HFFc6 (cell line): ENCODE measurements at places on chromosomes 2 and 18. TPM values are rescaled to one million over a fixed set of nuclear protein-coding genes. Genes with fewer than 3 reads are reported as not detected.
A peak's percentile ranks its signal among the peaks of the same experiment; 100 is the strongest.

GRCh38 chr2:186709529-186710450 is 15.9 kb downstream of the FAM171B start:
- peaks cover 5% of the 10 kb centered on the region; the same call in 1 of the 2 replicates for H3K36me3 ChIP-seq
- no peak overlapping the region for H3K4me3 ChIP-seq
- H3K4me1 ChIP-seq, result peaks cover 4% of the 10 kb centered on the region; the same call in 1 of the 2 replicates
- H3K27me3 ChIP-seq, result no peaks in the 10 kb centered on the region; the same call in none of the 2 replicates
- H3K27ac ChIP-seq, result no peak overlapping the region

Gene IFIH1
- total RNA-seq, result 0.92 to 2.1 TPM (median 1.3 TPM) in 3 replicates

GRCh38 chr2:7886666-7887065 is 795.2 kb upstream of the ID2 start:
- H3K4me1 ChIP-seq, result no peaks in the 10 kb centered on the region
- no peaks in the 10 kb centered on the region for H3K27me3 ChIP-seq
- no peaks in the 10 kb centered on the region for H3K36me3 ChIP-seq
- DNase-seq, result no peak
- no peak overlapping the region for H3K4me3 ChIP-seq

DNA sequence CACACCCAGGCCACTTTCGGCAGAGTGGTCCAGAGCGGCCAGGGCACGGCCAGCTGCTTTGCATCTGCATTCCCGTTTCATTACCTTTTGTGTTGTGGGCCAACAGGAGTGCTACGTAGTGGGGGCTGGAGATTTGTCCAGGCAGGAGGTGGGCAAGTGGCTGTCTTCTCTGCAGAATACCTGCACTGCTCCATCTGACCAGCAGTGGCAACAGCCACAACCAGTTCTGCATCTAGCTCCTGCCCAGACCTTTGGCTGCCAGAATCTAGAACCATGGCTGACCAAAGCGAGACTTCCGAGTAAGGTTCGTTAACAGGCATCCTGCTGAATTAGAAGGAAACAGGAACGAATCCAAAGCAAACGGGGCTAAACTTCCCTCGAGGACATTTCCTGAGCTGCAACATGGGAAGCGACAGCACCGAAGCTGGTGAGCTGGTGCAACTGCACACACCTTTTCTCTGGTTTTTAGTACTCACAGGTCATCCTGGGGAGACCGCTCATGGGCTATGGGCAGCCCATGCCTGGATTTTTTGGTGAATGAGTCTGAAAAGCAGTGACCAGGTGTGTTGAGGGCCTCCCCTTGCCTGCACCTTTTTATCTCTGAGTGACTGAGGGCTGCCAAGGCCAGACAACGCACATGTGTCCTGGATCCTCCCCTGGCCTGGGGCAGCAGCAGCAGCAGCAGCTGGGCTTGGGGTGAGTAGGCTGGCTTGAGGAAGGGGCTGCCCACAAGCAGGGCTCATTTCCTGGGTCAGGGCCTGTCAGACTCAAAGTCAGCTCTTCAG is 10.5 kb downstream of the GDF7 start:
- no peak overlapping the region for H3K4me3 ChIP-seq
- H3K27me3 ChIP-seq, result peaks cover 5% of the 10 kb centered on the region
- DNase-seq, result no peak
- H3K4me1 ChIP-seq, result peaks cover 17% of the 10 kb centered on the region
- no peaks in the 10 kb centered on the region for H3K36me3 ChIP-seq

GRCh38 chr2:68429311-68429826 is 37.7 kb downstream of the FBXO48 start:
- peaks cover 7% of the 10 kb centered on the region; the same call in 1 of the 2 replicates for H3K27me3 ChIP-seq
- no peak overlapping the region for H3K4me3 ChIP-seq
- DNase-seq, result no peak
- no peaks in the 10 kb centered on the region for H3K4me1 ChIP-seq
- no peak overlapping the region for H3K27ac ChIP-seq
- no peaks in the 10 kb centered on the region for H3K36me3 ChIP-seq

- H3K27me3 ChIP-seq, result no peaks in the 10 kb centered on the region; the same call in 1 of the 2 replicates
- peak overlapping the region; percentile 95 for H3K4me3 ChIP-seq
- no peak for DNase-seq
- H3K36me3 ChIP-seq, result peaks cover 12% of the 10 kb centered on the region; the same call in 1 of the 2 replicates
- peak overlapping the region; percentile 98 for H3K27ac ChIP-seq
Measured at GRCh38 chr2:121650315-121650930, 1.2 kb upstream of the CLASP1 start.

GRCh38 chr18:45496741-45497140 is 118.5 kb upstream of the SLC14A2 start:
- H3K4me3 ChIP-seq, result no peak overlapping the region
- H3K27ac ChIP-seq, result no peak overlapping the region
- H3K36me3 ChIP-seq, result no peaks in the 10 kb centered on the region
- no peaks in the 10 kb centered on the region for H3K4me1 ChIP-seq
- peaks cover 7% of the 10 kb centered on the region; the same call in 1 of the 2 replicates for H3K27me3 ChIP-seq
- DNase-seq, result no peak

DNA sequence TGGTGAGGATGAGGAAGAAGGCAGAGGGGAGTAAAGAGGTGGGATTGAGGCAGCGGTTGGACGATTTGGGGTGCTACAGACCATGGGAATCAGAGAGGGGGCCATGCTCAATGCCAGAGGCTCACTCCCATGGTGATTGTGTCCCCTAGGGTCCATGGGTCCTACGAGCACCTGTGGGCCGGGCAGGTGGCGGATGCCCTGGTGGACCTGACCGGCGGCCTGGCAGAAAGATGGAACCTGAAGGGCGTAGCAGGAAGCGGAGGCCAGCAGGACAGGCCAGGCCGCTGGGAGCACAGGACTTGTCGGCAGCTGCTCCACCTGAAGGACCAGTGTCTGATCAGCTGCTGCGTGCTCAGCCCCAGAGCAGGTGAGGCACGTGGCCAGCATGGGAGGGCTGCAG is 5.2 kb downstream of the CAPN10 start:
- H3K36me3 ChIP-seq, result no peaks in the 10 kb centered on the region; the same call in 1 of the 2 replicates
- peak overlapping the region; percentile 30; the same call in 1 of the 2 replicates for H3K27ac ChIP-seq
- no peak for DNase-seq
- peaks cover 28% of the 10 kb centered on the region for H3K4me1 ChIP-seq
- H3K27me3 ChIP-seq, result peaks cover 1% of the 10 kb centered on the region

- no peaks in the 10 kb centered on the region for H3K4me1 ChIP-seq
- H3K27ac ChIP-seq, result no peak overlapping the region
- H3K27me3 ChIP-seq, result no peaks in the 10 kb centered on the region; the same call in 1 of the 2 replicates
- no peaks in the 10 kb centered on the region; the same call in 1 of the 2 replicates for H3K36me3 ChIP-seq
- H3K4me3 ChIP-seq, result no peak overlapping the region
Measured at GRCh38 chr2:43803113-43803512, 29.3 kb downstream of the DYNC2LI1 start.

DNA sequence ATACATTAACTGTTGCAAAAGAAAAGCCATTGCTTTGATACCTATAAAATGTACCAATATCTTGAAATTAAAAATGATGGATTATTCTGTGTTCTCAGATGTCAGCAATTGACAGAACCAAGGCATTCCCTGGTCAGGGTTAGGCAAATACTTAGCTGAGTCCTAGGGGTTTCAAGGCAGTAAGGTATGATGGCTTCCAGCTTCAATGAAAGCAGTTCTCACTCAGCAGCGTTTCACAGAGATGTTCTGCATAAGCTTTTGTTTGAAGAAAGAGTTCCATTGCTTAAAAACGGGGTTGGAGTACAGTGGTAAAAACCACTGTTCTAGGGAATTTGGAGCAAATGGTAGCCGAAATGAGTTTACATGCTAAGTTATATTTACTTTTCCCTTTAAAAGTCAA is 17.0 kb upstream of the KANSL1L start:
- peaks cover 18% of the 10 kb centered on the region for H3K36me3 ChIP-seq
- no peaks in the 10 kb centered on the region for H3K4me1 ChIP-seq
- no peak overlapping the region for H3K27ac ChIP-seq
- H3K4me3 ChIP-seq, result no peak overlapping the region
- no peak for DNase-seq
